Stimulated activated CD4-positive, alpha-beta T cell treated with anti-CD3 and anti-CD28 coated beads, Interleukin-1b, Interleukin-23, amount 100 ng/mL, for 4 hours (primary cell): ENCODE measurements at places on chromosomes 7 and 10.

GRCh38 chr7:77184463-77184862 lies 15.2 kb downstream of the FGL2 start:
- DNase-seq: no peak

- no peak for DNase-seq
These were observed 25.8 kb downstream of the NHLRC2 start for GRCh38 chr10:113880236-113880635.

DNA sequence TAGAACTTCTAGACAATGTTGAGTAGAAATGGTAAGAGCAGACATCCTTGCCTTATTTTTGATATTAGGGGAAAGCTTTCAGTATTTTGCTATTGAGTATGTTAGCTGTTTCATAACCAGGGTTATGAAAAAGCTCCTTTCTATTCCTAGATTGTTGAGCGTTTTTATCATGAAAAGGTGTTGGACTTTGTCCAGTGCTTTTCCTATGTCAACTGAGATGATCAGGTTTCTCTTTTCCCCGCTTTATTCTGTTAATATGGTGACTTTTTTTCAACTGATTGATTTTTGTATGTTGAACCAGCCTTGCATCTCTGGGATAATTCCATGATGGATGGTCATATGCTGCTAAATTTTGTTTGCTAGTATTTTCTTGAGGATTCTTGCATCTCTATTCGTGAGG lies 58.5 kb downstream of the LCOR start:
- DNase-seq: no peak

GRCh38 chr7:69047151-69047754 lies 551.0 kb upstream of the AUTS2 start:
- DNase-seq: no peak

- DNase-seq: no peak
These were observed 2.6 kb upstream of the GPER1 start for GRCh38 chr7:1085266-1085665.

DNA sequence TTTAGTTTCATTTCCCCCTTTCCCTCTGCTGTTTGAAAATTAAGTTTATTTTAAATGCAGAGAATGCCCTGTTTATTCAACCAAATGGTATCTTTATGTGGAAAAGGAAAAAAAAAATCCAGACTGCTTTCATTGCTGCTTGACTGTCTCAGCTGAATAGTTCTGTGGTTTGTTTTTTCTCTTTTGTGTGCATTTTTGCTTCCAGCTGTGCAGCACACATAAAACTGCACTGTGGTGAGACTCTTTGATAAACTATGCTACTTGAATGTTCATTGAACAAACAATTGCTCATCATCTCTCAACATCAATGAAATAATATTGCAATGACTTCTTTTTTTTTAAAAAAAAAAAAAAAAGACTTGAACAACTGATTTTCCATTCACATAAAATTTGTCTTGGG lies 78.6 kb upstream of the GLI3 start:
- no peak for DNase-seq

GRCh38 chr7:123998921-123999320 lies 33.9 kb downstream of the TMEM229A start:
- DNase-seq: no peak

DNA sequence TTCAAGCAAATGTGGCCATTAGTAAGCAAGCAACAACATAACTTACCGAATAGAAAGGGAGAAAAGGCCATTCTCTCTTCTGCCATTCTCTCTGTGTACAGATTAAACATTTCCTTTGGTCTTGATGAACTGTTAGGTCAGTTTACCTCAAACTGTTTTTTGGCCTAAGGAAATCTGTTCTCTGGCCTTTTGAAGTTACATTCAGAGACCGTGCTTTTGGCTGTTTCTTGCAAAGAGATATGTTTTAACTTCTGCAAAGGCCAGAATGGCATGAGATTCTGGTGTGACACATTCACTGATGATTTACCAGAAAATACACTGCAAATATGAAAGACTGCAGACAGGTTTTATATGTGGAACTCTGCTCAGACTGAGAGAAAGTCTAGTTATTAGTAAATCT lies 22.2 kb downstream of the AHR start:
- DNase-seq: no peak

DNA sequence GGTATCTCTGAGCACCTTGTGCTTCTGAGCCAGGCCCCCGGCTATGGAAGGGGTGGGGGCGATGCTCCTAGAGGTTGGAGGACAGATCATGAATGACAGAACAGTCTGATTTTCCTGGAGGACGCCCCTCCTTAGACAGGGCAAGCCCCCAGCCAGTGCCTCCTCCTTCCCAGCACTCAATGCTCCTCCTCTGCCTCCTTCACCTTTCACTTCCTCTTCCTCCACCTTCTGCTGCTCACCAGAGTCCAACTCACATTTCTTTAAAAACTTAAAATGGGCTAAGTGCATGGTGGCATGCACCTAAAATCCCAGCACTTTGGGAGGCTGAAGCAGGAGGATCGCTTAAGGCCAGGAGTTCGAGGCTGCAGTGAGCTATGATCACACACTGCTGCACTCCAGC lies 71.1 kb upstream of the CUX1 start:
- DNase-seq: no peak

DNA sequence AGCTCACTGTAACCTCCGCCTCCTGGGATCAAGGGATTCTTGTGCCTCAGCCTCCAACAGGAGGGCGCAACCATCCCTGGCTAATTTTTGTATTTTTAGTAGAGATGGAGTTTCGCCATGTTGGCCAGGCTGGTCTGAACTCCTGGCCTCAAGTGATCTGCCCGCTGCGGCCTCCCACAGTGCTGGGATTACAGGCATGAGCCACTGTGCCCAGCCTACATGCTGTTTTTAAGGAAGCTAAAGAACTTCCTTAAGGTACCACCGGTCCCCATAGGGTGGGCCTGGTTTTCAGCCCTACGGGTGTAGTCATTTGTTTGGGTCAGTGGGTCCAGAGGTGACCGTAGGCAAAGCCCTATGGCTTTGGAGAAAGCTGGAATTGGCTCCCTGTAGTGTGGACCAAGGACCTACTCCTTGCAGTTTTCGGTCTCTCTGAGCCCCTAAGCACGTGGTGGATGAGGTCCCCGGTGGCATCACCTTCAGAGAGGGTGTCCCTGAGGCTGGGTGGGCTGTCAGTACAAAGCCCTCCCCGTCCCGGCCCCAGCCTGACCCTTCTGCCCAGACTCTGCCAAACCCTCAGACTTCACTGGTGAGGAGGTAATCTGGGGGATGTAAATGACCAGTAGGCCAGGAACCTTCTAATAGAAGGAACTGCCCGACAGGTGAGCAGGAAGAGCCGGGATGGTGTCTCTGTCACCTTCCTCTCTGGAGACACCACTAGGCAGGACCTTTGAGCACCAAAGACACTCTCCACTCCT lies 30.5 kb downstream of the ANXA11 start:
- no peak for DNase-seq

DNA sequence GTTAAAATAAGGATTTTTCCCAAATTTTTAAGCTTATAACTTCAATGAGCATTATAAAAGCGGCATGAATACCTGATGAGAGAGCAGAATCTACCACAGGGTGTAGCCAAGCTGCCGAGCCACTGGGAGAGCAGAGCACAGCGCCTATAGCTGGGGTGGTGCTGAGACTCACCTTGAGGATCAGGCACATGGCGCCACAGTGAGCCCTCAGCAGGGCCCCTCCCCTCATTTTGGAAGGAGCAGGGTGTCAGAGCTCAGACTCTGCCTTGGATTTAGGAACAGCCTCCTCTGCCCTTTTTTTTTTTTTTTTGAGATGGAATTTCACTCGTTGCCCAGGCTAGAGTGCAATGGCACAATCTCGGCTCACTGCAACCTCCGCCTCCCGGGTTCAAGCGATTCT lies 118.6 kb downstream of the SRPK2 start:
- no peak for DNase-seq

DNA sequence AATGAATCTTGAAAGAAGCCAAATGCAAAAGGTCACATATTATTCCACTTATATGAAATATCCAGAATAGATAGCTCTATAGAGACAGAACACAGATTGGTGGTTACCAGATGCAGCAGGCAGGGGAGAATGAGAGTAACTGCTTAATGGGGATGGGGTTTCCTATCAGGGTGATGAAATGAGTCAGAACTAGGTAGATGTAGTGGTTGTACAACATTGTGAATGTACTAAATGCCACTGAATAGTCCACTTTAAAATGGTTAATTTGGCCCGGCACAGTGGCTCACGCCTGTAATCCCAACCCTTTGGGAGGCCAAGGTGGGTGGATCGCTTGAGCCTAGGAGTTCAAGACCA lies 9.4 kb upstream of the SLC25A28 start:
- DNase-seq: no peak

GRCh38 chr10:127386606-127387327 lies 162.3 kb upstream of the NPS start:
- no peak for DNase-seq

GRCh38 chr7:41889472-41889871 lies 186.6 kb upstream of the INHBA start:
- DNase-seq: no peak

GRCh38 chr10:117933036-117933435 lies 113.7 kb downstream of the RAB11FIP2 start:
- DNase-seq: no peak

DNA sequence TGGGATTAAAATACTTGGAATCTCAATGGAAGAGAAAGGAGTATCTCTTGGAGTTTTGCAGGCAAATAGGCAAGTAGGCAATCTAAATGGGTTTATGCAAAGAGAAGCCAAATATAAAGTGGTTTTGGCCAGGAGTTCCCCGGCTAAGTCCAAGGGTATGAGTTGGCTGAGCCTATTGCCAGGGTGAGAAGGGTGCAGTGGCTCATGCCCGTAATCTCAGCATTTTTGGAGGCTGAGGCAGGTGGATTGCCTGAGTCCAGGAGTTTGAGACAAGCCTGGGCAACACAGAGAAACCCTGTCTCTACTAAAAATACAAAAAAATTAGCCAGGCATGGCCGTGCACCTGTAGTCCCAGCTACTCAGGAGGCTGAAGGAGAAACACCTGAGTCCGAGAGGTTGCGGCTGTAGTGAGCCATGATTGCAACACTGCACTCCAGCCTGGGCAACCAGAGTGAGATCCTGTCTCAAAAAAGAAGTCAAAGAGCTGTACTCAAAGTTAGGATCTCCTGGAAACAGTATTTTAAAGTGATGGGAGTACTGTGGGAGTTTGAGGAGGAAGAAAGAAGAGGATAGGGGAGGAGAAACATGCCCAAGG lies 130.4 kb upstream of the RAB18 start:
- no peak for DNase-seq

GRCh38 chr7:12968836-12969422 lies 281.5 kb downstream of the ARL4A start:
- DNase-seq: no peak

GRCh38 chr10:73218431-73219191 lies 28.4 kb downstream of the DNAJC9 start:
- DNase-seq: no peak

DNA sequence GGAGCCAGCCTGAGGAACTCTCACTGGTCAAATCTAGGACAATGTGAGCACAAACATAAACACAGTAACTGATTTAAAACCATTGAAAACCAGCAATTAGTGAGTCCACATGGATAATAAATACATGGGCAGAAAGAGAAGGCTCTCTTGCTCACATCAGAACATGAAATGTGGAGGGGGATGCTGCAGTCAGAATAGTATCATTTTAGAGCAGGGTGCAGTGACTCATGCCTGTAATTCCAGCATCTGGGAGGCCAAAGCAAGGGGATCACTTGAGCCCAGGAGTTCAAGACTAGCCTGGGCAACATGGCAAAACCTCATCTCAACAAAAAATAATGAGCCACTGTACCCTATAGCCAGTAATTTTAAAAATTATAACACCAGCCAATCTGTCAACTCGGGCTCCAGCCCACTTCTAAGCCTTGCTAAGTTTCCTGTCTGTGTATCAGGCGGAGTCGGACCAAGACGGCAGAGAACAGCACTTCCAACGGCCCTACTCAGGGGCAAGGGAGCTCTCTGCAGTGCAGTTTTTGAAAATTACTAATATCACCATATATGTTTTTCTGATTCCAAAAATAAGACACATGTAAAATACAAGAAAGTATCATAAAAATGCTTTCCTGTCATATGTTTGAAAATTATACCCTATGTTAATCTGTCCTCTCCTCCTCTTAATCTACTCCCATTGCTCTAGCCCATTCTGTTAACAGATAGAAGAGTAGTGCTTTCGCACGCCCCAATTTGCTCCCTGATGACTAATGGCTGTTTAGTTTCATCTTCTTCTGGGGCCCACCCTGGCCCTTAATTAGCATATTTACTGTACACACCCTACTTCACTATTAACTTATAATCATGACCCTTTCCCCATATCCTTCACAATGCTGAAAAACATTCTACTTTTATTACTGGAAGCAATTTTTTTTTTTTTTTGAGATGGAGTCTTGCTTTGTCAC lies 17.1 kb downstream of the URGCP start:
- no peak for DNase-seq

- no peak for DNase-seq
These were observed 526.5 kb downstream of the PTPRN2 start for GRCh38 chr7:158061026-158061630.

DNA sequence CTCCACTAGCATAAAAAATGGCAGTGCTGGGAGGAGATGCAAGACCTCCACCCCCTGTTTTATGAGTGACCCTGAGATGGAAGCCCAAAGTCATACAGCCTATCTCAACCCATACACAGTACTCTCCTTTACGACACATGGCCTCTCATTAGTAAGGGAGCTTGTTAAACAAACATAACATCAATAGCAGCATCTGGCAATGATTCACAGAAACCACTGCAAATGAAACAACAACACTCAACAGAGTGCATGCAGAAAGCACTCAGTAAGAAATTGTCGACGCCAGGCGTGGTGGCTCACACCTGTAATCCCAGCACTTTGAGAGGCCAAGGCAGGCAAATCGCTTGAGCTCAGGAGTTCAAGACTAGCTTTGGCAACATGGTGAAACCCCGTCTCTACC lies 27.5 kb upstream of the FIGNL1 start:
- no peak for DNase-seq

DNA sequence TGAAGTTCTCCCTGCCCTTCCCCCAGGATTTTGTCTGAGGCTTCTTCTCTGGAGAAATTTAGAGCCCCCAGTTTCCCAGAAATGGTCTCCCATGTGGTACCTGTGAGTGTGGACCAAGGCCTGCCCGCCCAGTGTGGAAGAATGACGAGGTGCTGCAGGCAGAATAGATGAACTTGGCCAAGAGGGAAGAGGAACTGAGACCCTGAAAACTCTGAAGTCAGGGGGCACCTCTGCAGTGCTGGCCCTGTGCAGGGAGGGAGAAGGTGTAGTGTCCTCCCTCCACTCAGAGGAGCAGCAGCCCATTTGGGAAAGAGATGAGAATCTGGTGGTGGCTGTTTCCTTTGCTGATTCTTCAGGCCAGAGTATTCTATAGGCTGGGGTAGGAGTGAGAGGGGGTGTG lies 115.2 kb upstream of the PCGF5 start:
- DNase-seq: no peak

GRCh38 chr10:68137171-68137570 lies 27.9 kb downstream of the MYPN start:
- DNase-seq: no peak

DNA sequence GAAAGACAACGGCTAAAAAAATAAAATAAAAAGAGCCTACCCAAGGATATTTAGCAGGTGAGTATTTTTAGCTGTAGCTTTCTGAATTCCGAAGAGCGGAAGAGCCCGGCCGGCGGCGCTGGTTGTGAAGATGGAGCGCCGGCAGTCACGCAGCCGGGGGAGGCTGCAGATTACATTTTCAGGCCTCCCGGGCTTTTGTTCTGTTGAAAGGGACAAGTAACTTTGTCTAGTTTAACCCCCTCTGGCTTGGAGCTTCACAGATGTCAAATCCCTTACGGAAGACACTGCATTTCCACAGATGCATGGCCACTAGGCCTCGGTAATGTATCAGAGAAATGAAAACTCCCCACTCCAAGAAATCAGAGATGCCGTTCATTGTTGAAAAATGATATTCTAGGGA lies 497.6 kb upstream of the MKI67 start:
- DNase-seq: no peak

- DNase-seq: no peak
These were observed 103.0 kb downstream of the PTEN start for GRCh38 chr10:87966459-87966858.
